ENCODE measurements at places on chromosomes 13 and 19. TPM values are rescaled to one million over a fixed set of nuclear protein-coding genes. Genes with fewer than 3 reads are reported as not detected.

SWSAP1 gene
- 6.4 TPM for polyA plus RNA-seq

PTGIR gene
- 0.11 TPM for polyA plus RNA-seq

KLF16 gene
- polyA plus RNA-seq, result 0.39 TPM

POLR1G gene
- polyA plus RNA-seq, result 1.2 TPM

AMH gene
- not detected for polyA plus RNA-seq

IGLON5 gene
- polyA plus RNA-seq, result not detected

CEACAM16 gene
- polyA plus RNA-seq, result not detected
